ENCODE measurements at places on chromosomes 1 and 21.

DNA sequence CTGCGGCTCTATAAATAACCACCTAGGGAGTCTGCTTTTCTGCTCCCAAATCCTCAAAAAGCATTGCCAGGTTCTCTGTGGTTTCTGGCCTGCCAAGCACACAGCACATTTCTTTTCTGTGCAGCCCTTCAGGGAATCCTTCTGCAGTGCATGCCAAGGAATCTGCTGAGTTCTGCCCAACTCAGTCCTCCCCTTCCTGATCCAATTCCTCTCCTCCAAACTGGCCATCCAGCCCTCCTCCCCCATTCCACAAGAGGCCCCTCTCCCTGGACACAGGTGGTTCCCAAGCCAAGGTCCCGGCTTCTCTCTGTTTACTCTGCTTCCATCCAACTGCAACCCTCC lies 61.8 kb downstream of the HIVEP3 start:
- DNase-seq, result peak; percentile 38

DNA sequence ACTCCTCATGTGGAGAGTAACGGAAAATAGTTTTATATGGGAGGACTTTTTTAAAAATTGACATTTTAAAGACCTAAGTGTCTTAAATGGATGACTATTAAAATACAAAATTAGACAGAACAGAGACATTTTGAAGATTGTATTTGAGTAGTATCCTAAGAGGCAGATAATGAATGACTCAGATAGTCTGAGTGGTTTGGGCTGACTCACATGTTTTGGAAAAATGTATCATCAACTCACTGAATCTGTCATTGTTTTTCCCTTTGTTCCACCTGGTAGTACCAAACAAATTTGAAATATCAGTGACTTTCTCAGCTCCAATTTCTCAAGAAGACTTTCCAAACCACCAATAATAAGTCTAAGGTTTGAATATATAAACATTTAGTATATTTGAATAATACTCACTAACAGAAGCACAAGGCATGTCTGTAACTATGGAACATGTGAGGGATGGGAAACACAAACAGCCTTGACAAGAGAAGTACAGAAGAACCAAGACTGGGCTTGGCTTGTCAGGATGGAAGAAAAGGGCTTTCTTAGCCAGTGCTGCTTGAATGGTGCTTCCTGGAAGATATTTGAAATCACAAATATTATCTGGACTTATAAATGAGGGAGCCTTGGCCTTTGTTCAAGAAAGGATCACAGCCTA lies 90.6 kb downstream of the SGIP1 start:
- no peak for DNase-seq

- peak; percentile 53 for DNase-seq
These were observed 12.1 kb downstream of the FOXD2 start for GRCh38 chr1:47449822-47450552.

- DNase-seq, result no peak
These were observed 8.5 kb downstream of the FNDC10 start for GRCh38 chr1:1591452-1591851.

DNA sequence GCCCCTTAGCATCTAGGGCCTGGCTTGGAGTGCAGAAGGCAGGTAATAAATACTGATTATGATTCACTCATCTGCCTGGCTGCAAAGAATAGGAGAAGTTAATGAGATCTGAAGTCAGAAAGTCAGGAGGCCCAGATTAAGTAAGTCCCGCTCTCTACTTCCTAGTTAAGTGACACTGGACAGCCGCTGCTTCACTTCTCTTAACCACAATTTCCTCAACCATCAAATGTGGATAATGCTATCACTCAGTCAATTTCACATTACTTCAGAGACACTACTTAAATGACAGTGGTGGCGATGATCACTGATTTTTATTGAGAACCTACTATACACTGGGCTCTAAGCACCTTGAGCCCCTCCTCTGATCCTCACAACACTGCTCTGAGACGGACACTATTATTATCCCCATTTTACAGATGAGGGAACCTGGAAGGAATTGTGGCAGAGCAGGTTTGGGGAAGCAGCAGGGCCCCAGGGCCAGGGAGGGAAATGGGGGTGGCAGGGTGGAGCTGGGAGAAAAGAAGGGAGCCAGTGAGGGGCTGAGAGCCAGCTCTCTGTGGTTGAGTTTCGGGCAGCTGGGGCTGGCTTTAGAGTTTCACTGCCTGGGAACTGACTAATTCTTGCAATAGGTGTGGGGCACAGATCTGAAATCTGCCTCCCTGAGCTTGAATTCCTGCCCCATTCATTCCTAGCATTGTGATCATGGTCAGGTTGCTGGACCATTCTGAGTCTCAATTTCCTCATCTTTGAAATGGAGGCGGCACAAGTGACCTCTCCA lies 2.4 kb upstream of the E2F2 start:
- no peak for DNase-seq

DNA sequence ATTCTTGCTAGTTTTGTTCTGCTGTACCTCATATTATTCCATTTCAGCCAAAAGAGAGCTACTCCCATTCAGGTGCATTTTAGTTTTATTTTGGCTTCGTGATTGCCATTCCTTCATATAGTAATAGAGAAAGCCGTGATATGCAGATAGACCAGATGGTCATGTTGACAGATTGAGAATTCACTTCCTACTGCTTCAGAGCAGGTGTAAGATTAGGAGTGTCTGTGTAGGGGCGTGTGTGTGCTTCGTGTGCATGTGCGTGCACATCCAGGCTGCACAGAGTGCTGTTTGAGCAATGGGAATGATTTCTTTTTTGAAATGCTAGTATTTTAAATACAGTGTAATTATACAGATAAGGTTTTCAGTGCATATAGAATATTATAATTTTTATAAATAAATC lies 10.3 kb downstream of the NFIA start:
- DNase-seq, result no peak

GRCh38 chr1:161730050-161730564 lies 8.8 kb downstream of the FCRLB start:
- DNase-seq, result no peak

GRCh38 chr1:158355773-158356285 lies 2.1 kb downstream of the CD1E start:
- no peak for DNase-seq

- DNase-seq, result no peak
These were observed 60.5 kb upstream of the FBXO28 start for GRCh38 chr1:224053456-224053855.

DNA sequence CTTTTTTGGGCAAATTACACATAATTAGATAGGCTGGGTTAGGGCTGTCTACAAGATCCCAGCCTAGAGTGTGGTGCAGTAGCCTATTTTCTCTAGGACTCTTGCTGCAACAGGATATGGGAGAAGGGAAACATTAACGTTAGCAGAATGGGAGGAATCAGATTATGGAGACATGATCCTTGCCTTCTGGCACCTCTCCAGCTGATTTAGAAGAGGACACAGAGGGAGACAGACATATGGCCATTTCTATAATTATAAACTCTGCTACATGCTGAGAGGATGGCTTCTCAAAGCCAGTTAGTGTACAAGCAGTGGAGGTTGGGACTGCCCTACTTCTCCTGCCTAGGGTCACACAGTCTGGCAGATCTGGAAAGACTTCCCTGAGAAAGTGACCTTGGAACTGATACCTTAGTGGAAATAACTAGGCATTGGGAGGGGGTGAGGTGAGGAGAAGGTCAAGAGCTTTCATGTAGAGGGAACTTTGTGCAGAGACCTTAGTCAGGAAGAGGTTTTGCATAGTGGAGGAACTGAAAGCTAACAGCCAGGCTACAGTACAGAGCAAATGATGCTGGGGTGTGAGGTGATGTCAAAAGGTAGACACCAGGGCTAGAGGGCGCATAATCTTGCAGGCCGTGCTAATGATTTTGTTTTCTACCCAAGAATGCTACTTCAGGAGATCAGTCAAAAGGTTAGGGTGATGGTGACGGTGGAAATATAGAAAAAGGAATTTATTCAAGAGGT lies 1.2 kb upstream of the CD1D start:
- DNase-seq, result no peak

GRCh38 chr1:208298593-208299269 lies 54.5 kb upstream of the PLXNA2 start:
- DNase-seq, result peak; percentile 59

DNA sequence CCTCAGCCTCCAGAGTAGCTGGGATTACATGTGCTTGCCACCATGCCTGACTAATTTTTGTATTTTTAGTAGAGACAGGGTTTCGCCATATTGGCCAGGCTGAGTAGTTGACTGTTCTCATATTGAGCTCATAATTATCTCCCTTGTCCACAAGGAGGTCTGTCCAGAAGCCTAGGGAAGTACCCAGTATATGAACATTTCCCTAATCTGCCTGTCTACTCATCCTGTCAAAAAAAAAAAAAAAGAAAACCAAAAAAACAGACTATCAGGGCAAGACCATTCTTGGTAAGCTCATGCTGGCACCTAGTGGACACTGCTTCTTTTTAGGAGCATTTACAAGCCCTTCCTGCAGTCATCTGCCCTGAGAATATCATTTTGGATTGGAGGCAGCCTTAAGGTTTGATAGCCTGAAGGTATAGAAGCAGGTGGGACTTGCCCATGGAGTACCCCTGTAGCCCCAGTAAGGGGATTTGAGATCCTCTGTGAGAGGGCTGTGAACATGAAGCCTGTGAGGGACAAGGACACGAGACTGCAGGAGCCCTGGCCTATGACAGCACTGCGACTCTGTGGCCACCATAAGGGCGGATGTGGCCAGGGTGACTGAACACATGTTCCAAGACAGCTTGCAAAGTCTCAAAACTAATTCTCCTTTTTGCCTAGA lies 10.8 kb upstream of the DUSP12 start:
- DNase-seq, result peak; percentile 58

GRCh38 chr1:198876371-198876871 lies 237.6 kb downstream of the PTPRC start:
- no peak for DNase-seq

DNA sequence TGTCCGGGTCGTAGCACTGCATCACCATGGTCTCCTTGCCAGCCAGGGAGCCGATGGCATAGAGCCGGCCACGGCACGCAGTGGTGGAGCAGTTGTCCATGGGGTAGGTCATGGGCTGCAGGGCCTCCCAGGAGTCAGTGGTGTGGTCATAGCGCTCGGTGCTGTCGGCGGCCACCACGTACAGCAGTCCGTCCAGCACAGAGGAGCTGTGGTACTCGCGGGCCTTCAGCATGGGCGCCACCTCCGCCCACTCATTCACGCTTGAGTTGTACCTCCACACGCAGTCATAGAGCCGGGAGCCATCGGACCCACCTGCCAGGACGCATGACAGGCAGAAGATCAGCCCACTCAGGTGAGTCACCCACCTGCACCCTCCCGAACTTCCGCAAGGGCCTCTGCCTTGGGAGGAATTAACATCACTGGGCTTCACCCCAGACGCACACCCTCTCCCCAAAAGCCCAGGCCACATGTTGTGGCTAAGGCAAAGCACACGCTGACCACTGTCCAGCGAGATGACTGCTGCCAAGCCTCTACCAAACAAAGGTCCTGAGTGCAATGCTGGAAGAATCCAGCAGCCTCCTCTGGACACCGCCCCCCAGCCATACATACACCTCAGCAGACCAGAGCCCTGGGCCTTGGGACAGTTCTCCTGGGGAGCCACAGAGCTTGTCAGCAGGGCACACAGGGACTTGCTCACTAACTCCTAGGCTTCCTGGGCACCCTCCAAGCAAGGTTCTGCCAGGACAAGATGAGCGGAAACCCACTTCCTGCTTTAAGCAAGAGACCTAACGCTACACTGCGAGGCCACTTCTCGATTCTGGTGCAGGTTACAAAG lies 3.3 kb downstream of the KLHL21 start:
- no peak for DNase-seq

DNA sequence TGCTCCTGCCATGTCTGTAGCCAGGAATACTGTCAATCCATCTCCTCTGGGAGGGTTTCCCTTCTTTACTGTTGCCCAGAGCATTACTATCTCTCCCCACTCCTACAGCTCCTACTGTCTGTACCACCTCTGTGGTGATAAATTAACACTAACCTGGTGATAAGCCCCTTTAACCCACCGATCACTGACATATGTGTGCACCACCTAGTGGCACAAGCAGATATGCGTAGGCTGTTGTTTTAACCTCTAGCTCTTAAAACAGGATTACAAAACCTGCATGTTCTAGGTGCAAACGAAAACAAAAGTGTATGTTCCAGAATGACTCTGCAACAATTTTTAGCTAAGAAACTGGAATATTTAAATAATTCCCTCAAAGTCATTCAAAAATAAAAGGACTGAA lies 93.9 kb upstream of the BEND5 start:
- peak; percentile 19 for DNase-seq

DNA sequence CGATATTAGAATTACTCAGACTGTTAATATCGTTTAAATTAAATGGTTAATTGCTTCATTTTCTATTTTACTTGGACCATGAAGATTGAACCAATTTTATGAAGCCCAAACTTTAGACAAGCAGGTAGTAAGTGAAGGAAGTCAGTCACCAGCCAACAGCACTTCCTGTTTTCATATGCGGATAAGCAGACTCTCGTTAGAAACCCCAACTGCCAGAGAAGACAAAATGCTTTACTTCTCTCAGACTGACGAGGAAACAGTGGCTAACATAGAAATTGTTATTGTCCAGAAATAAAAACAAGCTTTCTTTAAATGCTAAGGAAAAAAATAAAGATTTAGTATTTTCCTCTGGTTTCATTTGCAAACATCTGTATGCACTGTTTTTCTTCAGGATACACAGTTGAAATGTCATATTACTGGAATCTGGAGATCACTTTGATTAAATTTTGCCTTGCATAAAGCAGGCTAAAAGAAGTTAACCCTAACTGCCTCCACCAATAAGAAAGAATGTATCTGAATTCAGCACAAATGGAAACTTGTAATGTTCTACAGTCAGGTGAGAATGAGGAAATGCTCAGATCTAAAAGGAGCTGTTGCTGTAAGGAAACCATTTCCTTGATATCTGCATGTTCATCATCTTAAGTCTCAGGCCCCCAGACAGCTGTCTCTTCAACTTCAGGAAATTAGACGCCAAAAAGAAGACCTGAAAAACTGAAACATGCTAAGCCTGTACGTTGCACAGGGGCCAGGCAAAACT lies 129.8 kb upstream of the SAMSN1 start:
- DNase-seq, result peak; percentile 19

DNA sequence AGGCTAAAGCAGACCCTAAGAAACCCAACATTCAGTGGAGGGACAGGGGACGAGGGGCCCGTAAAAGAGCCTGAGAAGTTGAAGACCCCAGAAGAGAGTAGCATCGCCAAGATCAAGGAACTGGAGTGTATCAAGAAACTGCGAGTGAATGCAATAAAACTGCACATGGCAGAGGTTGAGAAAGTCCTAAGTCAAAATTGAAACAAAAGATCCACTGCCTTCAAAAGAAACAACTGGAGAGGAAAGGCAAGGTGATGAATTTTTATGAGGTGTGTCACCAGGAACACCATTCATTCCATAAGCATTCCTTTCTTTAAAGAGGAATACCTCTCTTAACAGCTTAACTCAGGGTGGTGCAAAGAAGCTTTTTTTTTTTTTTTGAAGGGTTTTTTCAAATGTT lies 38.3 kb upstream of the ADORA3 start:
- DNase-seq, result no peak

GRCh38 chr1:12111741-12112140 lies 48.6 kb downstream of the TNFRSF8 start:
- DNase-seq, result no peak
